ENCODE measurements at places on chromosomes 13 and 19. TPM values are rescaled to one million over a fixed set of nuclear protein-coding genes. Genes with fewer than 3 reads are reported as not detected.
A peak's percentile ranks its signal among the peaks of the same experiment; 100 is the strongest.

NCCRP1 gene
- polyA plus RNA-seq = 4.7 TPM

BSG gene
- 639 TPM for polyA plus RNA-seq

CLEC17A gene
- not detected for polyA plus RNA-seq

GRCh38 chr13:109672545-109672944 is 113.8 kb downstream of the IRS2 start:
- no peak for DNase-seq

DNA sequence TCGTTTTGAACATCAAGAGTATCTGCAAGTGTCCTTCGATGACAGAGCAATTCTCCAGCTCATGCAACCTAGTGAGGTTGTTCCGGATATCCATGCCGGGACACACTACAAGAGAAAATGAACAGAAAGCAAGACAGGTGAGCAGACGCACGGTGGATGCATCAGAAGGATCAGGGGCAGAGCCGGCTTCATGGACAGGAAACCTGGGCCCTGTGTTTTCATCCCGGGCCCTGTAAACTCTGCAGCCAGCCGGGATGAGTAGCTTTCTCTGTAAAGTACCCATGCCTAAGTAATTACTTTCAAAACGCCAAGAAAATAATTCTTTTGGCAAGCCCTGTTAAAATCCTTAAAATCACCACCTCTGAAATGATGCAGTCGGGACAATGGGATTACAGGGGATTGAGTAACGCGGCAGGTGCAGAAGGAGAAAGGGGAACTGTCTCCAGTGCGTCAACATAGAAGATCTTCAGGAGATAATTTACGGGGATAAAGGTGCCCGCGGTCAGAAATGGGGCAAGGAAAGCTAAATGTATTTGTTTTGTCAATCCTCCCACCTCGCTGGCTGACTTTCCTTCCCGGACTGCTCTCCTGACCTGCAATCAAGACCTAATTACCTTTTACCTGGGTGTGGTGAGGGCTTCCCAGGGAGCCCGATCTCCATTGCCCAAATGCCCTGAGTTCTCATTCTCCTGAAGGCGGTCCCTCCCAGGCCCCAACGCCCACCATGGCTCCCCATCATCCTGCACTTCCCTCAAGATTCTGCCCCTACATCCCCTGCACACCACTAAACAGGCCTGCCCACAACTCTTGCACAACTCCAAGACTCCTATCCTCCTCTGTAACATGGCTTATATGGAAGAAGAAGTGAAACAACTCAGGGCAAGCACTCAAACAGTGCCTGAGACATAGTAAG is 26.2 kb downstream of the INSR start:
- DNase-seq = no peak

TMEM272 gene
- polyA plus RNA-seq = 0.30 TPM

DNA sequence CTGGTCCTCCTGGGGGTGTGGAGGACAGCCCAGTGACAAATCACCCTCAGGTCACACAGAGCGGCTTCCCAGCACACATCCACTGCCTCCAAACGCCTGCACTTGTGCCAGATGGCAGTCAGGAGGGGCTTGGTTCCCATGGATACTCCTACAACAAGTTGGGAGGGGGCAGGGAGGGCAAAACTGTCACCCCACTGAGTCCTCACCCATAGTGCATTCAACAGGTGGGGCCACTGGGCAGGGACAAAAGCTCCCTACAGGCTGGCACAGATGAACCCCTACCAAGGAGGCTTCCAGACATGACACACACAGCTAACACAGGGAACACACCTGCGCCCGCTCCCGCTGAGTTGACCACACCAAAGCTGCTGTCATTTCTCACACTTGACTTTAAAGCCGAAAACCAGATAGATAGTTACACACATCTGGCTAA is 120.5 kb downstream of the STK24 start:
- no peak for DNase-seq

- no peak for DNase-seq
Measured at GRCh38 chr13:51938454-51938853, 72.8 kb downstream of the ATP7B start.

GRCh38 chr13:93562676-93563075 is 336.1 kb downstream of the GPC6 start:
- DNase-seq = no peak

DNA sequence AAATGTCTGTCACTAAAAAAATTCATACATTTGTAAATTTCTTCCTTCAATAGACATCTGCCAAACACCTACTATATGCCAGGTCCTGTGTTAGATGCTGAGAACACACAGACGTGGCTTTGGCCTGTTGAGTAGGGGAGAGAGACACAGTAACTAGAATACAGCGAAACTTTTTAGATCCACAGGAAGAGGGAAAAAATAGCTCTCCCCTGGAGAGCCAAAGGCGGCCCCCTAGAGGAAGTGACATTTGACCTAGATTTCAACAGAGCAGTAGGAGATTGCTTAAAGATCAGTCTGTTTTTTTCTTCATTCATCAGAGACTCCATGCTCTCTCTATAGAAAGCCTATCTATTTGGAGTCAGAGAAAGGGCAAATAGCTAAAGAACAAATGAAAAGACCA is 11.3 kb downstream of the LCP1 start:
- DNase-seq = no peak

DNA sequence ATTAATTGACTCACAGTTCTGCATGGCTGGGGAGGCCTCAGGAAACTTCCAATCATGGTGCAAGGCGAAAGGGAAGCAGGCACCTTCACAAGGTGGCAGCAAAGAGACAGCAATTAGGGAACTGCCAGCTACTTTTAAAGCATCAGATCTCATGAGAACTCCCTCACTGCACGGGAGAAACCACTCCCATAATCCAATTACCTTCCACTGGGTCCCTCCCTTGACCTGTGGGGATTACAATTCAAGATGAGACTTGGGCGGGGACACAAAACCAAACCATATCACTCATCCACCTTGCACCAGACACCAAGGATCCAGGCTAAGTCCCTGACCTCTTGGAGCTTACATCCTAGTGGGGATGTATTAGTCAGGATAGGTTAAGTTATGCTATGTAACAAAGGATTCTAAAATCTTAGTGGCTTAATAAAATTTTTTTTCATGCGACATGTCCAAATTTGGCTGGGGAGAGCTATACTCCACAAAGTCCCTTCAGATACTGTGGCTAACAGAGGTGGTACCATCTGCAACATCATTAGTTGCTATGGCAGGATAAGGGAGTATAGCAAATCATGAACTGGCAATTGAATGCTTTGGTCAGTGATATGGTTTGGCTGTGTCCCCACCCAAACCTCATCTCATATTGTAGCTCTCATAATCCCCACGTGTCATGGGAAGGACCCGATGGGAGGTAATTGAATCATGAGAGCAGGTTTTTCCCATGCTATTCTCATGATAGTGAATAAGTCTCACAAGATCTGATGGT is 8.3 kb upstream of the FAM187B start:
- DNase-seq = no peak

CA11 gene
- polyA plus RNA-seq = 20.5 TPM

DNA sequence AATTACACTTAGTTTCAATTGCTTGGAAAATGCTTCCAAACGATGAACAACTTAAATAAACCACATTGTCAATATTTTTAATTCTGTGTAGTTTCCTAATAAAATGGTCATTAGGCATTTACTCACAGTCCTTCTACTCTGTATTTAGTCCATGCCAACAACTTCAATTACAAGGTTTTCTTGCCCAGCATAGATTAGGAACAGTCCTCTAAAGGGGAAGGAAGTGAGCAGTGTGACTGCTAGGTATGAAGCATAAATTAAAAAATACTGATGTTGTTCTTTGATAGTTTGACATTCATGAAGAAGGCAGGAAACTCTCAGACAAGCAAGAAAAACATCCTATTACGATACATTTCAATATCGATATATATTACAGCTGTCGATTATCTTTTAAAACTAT is 716.0 kb upstream of the PCDH9 start:
- no peak for DNase-seq

- no peak for DNase-seq
Measured at GRCh38 chr13:31050486-31051400, 111.0 kb downstream of the HSPH1 start.

FTL gene
- 2,957 TPM for polyA plus RNA-seq

C5AR2 gene
- 0.45 TPM for polyA plus RNA-seq

- DNase-seq = no peak
Measured at GRCh38 chr13:50149932-50150331, 134.7 kb downstream of the KCNRG start.

DNA sequence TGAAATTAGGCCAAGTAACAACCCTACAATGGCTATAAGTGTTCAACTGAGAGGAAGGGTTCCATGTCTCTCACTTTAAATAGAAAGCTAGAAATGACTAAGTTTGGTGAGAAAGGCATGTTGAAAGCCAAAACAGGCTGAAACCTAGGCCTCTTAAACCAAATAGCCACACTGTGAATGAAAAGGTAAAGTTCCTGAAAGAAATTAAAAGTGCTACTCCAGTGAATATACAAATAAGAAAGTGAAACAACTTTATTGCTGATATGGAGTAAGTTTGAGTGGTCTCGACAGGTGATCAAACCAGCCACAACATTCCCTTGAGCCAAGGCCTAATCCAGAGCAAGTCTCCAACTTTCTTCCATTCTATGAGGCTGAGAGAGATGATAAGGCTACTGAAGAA is 209.6 kb downstream of the KLF12 start:
- no peak for DNase-seq

DNA sequence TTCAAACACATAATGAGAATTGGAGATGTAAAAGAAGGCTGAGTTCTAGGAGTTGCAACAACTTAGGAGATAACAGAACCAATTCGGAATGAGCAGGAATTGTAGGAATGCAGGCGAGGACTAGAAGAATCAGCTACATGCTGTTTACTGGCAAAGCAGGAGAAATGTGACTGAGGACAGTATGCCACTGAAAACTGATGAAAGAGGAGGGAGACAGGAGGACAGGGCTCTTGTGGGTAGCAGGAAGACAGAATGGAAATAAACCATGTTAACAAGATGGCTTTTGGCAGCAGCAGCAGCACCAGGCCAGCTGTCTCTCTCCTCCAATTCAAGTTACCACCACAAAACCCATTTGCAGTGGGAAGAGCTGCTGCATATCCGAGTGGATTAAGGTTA is 91.0 kb upstream of the SLC15A1 start:
- no peak for DNase-seq

DNA sequence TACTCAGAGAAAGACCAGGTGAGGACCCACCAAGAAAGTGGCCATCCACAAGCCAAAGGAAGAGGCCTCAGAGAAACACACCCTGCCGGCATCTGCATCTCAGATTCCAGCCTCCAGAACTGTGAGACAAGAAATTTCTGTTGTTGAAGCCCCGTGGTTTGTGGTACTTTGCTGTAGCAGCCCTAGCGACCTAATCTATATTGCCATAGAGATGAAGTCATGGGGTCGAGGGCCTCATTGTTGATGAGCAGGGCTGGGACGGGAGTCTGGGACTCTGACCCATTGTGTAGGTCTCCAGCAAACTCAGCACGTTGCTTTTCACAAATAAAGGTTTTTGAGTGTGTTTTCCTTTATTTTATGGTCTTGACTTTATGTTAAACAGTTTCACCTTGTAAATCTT is 174.9 kb downstream of the TNFSF13B start:
- DNase-seq = no peak

- DNase-seq = no peak
Measured at GRCh38 chr13:51317262-51317661, 22.2 kb upstream of the SERPINE3 start.

TTC9B gene
- 0.10 TPM for polyA plus RNA-seq

NANOS2 gene
- not detected for polyA plus RNA-seq

DNA sequence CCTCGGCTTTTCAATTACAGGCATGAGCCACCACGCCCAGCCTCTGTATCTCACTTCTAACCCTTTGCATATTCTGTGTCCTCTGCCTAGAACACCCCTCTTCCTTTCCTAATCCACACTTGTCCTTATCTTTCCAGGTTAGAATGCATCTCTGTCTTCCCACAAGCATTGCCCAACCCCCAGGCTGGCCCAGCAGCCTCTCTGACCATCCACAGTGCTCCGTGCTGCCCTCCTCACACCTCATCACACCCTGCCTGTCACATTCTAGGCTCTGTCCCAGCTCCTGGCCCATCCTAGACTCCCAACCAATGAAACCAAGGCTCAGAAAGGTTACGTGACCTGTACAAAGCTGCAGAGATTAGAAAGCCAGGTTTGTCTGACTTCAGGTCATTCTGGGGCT is 11.3 kb downstream of the JAK3 start:
- no peak for DNase-seq

- DNase-seq = peak; percentile 55
Measured at GRCh38 chr13:39616087-39616694, 13.2 kb upstream of the LHFPL6 start.

DNA sequence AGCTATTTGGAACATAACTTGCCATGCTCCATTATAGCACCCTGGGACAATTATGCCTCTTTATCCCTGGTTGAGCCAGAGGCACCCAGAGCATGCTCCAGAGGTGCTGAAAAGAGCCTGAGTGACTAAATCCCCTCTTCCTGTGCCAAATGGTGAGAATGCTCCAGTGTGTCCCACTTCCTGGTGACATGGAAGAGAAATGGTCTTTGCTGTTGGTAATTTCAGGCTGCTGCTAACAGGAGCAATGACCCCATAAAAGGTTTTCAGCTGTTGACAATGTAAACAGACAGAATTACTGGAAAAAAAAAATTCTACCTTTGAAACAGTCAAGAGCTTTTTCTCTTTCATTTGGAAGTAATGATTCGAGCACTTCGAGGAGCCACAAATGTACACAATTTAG is 341.8 kb downstream of the FGF9 start:
- DNase-seq = no peak

ATP4A gene
- polyA plus RNA-seq = not detected

Data from right renal pelvis (tissue), 4 donors.